Mammary epithelial cell (primary cell): ENCODE measurements at places on chromosomes 6 and 20. TPM values are rescaled to one million over a fixed set of nuclear protein-coding genes. Genes with fewer than 3 reads are reported as not detected.

The GNMT gene
- total RNA-seq, result 0.17 TPM

The SLC17A1 gene
- not detected for total RNA-seq

The TMEM170B gene
- total RNA-seq, result 0.03 and 0.12 TPM in 2 replicates

The CRISP2 gene
- total RNA-seq, result not detected in 2 replicates

The ZNF831 gene
- not detected in 2 replicates for total RNA-seq

The PRPF6 gene
- 33.5 TPM for total RNA-seq

The SASH1 gene
- 12.5 and 14.9 TPM in 2 replicates for total RNA-seq
